8988T (cell line): ENCODE measurements at places on chromosomes 1 and 21.

GRCh38 chr1:197374428-197374827, 106.4 kb downstream of the CRB1 start:
- no peak for DNase-seq

- DNase-seq: no peak
These were observed 150.2 kb downstream of the FOXD2 start for GRCh38 chr1:47587891-47588582.

DNA sequence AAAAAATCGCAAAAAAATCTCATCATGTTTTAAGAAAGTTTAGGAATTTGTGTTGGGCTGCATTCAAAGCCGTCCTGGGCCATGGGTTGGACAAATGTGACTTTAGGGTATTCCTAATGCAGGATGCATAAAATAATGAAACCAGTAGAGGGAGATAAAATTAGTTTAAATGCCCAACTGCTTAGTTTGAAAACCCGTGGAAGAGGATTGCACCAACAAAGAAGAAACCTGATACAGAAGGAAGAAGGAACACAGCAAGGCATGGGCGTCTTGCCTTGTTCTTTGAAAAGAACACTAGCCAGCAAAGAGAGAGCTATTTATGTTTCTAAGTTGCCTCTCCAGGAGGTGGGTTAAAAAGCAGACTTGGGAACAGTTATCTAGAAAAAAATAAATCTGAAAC, 37.9 kb downstream of the WDR3 start:
- no peak for DNase-seq

- no peak for DNase-seq
These were observed 1.7 kb downstream of the RHOU start for GRCh38 chr1:228736844-228737445.

DNA sequence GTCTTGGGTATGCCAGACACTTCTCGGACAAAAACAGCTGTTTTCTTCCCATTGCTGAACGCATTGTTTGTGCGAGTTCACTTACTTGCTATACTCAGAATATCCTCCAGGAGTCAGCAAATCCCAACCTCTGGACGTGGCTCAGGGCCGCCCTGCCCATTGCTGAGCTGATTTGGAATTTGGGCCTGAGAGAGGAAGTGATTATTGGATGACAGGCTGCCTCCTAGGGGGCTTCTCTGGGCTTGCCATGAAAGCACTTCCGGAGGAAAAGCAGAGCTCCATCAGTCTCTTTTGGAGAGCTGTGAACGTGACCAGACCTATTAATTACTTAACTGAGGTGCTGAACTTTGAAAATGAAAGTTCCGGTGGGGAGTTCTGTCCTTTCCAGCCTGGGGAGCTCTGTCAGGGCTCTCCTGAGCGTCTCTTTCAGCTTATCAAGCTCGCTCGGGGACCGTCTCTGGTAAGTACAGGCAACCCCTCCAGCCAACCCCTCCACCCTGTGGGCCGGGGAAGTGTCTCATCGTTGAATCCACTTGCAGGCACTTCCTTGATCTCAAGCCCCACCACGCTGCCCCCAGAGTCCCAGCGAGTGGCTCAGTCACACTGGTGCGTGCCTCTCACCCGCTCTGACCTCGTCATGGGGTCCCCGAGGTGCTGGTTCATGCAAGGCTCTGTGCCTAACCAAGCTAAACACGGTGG, 76.9 kb downstream of the CLIC6 start:
- peak; percentile 29 for DNase-seq

DNA sequence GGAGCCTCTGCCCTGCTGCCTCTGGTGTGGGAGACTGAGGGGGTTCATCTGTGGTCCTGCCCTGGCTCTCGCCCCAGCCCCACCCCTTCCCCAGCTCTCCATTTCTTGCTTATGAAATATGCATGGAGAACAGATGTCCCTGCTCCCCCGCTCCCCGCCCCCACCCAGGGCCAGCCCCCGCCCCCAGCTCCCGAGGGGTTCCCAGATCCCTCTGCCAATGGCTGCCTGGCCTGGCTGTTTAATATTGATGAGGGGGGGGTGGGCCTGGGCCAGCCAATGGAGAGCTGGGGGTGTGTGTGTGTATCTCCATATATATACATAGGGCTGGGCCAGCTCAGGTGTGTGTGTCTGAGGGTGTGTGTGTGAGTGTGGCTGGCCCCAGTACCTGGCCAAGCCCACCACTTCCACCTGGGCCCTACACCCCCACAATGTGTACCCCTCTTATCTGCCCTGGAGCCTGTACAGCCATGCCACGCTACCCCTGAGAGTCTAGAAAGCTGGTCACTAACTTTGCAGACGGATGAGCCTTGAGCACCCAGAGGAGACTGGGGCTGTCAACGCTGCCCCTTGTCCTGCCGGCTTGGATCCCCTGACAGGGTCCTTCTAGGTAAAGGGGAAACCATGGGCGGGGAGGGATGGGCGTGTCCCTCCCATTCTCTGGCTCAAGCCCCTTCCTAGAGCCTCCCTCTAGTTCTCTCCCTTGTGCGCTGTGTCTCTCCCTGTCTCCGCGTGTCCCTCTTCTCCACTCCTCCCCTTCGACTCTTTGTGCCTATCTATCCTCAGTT, at the start of gene NHLH1:
Gene NHLH1, plus strand, starts transcription at position 341 of the 785 bp plus-strand sequence. CDS start 3,661 bp downstream, outside the sequence.
- DNase-seq: no peak

- DNase-seq: no peak
These were observed 19.3 kb upstream of the ACBD6 start for GRCh38 chr1:180521474-180522212.

GRCh38 chr1:222047366-222047765, 305.5 kb upstream of the DUSP10 start:
- DNase-seq: no peak

DNA sequence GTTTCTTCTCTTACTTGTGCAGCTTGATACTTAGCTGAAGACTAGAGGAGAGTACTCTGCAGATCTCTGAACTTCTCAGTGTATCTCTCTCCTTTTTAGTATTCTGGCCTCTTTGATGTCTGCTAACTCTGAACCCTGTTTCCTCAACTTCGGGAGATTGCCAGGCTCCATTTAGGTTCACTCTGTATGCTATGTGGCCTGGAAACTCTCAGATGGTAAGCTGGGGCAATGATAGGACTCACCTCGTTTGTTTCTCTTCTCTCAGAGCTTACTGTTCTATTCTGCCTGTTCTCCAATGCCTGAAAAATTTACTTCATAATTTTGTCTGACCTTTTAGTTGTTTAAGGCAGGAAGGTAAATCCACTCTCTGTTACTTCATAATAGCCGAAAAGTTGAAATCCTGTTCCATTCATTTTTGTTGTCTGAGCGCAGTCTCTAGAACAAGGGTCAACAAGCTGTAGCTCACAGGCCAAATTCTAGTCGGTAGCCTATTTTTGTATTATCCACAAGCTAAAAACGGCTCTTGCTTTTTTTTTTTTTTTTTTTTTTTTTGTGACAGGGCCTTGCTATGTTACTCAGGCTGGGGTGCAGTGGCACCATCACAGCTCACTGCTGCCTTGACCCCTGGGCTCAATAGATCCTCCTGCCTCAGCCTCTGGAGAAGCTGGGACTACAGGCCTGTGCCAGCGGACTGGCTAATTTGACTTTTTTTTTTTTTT, 33.3 kb downstream of the ZMYM4 start:
- DNase-seq: no peak

GRCh38 chr1:81369833-81370232, 430.9 kb upstream of the ADGRL2 start:
- DNase-seq: no peak

- peak; percentile 29 for DNase-seq
These were observed 102.3 kb upstream of the LMO4 start for GRCh38 chr1:87226341-87226760.

GRCh38 chr1:8412183-8412831, 94.4 kb downstream of the SLC45A1 start:
- DNase-seq: no peak

DNA sequence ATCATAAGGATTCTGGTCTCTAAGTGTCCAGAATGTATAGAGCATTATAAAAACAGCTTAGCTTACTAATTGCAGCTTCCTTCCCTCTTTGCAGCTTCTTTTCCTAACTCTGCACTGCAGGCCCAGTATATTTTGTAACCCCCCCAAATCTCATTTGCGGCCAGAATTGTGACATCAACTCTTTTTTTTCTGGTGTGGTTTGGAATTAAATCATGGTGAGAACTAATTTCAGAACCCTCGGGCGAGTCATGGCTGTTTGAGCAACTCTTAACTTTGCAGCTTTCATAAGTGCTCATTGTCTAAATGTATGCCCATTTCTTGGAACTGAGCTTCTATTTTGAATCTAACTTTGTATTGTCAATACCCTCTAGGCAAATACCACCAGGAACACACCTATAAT, 187.4 kb downstream of the CYYR1 start:
- DNase-seq: no peak

- DNase-seq: no peak
These were observed 144.4 kb downstream of the PTBP2 start for GRCh38 chr1:96865731-96866685.

DNA sequence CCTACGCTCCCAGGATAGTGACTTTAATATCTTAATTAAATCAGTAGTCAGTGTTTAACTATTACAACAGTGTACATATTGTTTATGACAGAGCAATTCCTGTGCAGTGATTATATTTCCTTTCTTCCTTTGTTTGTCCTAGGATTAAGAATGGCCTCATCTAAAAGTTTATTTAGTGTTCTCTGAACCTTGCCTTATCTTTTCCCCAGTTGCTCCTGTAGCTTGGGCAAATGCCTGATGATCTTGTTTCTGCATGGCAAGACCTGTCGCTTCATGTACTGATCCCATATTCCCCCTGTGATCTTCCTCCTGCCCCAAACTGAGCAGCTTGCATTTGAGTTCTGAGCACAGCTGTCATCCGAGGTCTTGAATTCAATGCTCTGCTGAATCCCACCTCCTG, 69.1 kb upstream of the STUM start:
- no peak for DNase-seq

DNA sequence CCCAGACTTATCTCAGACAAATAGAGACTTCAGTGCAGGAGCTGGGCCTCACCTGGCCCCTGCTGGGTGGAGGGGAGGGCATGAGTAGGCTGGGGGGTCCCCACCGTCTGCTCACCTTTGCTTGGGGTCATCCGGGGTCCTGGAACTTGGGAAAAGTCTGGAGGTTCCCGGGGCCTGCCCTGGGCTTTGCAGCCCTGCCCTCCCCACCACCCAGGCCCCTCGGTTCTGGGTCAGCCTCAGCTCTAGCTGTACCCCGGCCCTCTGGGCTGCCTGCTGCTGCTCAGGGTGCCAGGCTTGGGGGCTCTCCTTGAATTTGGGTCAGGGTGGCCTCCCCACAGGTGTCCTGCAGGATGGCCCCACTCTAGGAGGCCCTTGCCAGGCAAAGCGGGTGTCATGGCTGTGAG, 2.4 kb upstream of the TMEM52 start:
- DNase-seq: no peak

DNA sequence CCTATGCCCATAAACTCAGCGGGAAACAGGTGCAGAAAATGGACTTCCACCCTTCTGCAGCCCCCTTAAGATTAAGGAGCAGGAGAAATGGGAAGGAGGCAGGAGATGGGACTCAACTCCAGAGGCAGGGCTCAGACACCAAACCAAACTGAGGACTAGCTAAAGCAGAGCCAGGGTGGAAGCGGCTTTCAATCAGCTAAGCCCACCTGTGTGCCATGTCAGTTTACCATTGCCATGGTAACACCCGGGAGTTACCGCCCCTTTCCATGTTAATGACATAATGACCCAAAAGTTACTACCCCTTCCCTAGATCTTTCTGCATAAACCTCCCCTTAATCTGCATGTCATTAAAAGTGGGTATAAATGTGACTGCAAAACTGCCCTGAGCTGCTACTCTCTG, 653.5 kb downstream of the PTPRU start:
- DNase-seq: no peak

- DNase-seq: peak; percentile 32
These were observed 166.6 kb downstream of the DYRK1A start for GRCh38 chr21:37532868-37533780.

GRCh38 chr1:171484760-171485374, 463 bp upstream of the PRRC2C start:
- no peak for DNase-seq

GRCh38 chr1:236307435-236307834, 25.7 kb upstream of the ERO1B start:
- DNase-seq: no peak

GRCh38 chr1:229114315-229114714, 156.6 kb upstream of the RAB4A start:
- DNase-seq: no peak

DNA sequence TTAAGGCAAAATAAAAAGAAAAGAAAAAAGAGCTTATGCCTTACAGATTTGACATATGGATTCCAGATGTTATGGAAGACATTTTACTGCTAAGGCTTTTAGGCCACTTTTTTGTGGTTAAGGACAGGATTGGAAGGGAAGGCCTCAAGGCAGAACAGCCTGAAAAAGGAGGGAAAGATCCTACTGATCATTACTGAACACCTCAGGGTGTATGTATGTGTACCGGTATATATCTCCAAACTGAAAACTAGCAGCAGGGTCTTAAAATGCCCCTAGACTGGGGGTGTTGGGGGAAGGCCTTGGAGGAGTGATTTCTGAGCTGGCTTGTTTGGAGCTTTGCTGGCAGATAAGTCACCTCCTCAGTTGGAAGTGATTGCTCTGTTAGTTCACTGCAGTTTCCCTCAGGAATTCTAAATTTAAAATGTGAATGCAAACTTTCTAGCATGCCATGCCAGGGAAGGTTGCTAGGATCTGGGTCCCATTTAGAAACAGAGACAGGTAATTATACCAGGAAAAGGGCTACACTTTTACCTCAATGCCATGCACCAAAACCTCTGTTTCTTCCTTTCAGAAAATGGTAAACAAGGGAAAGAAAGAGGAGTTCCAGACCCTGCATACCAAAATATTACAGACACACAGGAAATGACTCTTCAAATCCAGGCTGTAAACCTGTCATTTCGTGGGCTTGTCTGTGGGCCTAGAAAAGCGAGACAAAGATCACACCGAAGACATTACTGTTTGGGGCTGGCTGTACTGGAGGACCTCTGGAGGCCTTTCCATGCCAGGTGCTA, 15.0 kb downstream of the C1orf52 start:
- no peak for DNase-seq

DNA sequence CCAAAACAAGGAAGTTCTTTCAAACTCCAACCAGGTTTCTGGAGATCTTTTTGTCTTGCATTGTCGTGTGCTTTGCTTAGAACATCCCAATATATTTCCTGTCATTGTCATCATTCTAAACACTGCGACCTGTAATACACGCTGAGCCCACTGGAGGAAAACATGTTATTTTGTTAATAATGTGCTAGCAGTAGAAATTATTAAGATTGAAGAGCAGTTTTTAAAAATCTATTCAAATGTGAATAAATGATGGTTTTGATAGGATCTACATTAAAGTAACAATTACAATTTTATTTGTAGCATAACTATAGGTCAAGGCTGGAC, 268.5 kb downstream of the PTPRC start:
- DNase-seq: no peak

DNA sequence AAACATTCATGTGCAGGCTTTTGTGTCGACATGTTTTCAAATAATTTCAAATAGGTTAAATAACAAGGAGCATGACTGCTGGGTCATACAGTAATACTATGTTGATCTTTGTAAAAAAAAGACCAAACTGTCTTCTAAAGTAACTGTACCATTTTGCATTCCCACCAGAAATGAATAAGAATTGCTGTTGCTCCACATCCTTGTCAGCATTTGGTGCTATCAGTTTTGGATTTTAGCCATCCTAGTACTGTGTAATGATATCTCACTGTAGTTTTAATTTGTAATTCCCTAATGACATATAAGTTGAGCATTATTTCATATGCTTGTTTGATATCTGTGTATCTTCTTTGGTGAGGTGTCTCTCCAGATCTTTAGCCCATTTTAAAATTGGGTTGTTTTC, 11.6 kb downstream of the UROD start:
- DNase-seq: no peak

- DNase-seq: peak; percentile 55
These were observed 659 bp downstream of the AGO1 start for GRCh38 chr1:35883635-35884101.

GRCh38 chr21:20997636-20998455, at the start of gene NCAM2:
Gene NCAM2, plus strand, starts transcription at chr21:20998409.
- DNase-seq: no peak

- DNase-seq: no peak
These were observed 25.0 kb upstream of the PRELP start for GRCh38 chr1:203450479-203451149.
